Left renal pelvis (tissue), 4 donors: ENCODE measurements at places on chromosomes 6 and 20. TPM values are rescaled to one million over a fixed set of nuclear protein-coding genes. Genes with fewer than 3 reads are reported as not detected.

DNA sequence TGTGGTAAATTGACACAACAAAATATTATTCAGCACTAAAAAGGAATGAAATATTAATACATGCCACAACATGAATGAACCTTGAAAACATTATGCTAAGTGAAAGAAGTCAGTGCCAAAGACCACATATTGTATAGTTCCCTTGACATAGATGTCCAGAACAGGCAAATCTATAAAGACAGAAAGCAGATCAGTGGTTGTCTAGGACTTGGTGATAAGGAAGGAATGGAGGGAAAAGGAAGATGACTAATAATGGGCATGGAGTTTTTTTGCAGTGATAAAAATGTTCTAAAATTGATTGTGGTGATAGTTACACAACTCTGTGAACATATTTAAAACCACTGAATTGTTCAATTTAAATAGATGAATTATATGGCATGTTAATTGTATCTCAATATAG, 32.5 kb downstream of the TBX18 start:
- no peak for DNase-seq

- no peak for DNase-seq
Observed at GRCh38 chr20:41623625-41624375, 5.6 kb upstream of the CHD6 start.

- no peak for DNase-seq
Observed at GRCh38 chr20:38225900-38226263, 34.7 kb downstream of the KIAA1755 start.

DNA sequence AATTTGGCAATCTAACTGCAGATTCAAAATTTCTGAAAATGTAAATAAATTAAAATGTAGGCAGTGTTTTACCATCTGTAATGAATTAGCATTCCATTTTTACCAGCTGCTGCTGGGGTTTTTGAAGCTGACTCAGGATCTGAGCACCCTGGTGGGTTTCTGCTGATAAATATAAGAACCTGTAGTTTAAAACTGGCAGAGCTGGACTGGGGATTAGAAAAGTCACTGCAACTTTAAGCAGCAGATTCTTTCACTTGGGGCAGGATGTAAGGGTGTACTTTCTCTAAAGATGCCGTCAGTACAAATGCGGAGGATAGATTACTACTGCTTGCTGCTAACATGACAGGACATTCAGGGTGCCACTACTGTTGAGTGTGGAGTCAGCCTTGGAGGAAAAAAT, 341.8 kb downstream of the CDKAL1 start:
- no peak for DNase-seq

DNA sequence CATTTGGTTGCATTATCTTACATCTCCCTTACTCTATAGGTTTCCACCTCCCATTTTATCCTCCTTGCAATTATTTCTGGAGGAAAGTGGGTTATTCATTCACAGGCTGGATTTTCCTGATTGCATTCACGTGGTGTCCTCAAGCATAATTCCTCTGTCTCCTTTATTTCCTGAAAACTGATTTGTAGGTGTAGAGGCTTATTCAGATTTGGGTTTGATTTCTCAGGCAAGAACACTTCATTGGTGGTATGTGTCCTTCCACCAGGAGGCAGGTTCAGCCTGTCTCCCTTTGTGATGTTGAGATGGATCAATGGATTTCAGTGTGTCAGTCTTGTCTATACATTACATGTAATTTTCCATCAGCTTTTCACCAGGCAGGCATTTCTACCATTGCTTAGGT, 17.3 kb downstream of the DNPH1 start:
- DNase-seq: no peak

- no peak for DNase-seq
Observed at GRCh38 chr6:26064619-26065257, 22.5 kb upstream of the HFE start.

DNA sequence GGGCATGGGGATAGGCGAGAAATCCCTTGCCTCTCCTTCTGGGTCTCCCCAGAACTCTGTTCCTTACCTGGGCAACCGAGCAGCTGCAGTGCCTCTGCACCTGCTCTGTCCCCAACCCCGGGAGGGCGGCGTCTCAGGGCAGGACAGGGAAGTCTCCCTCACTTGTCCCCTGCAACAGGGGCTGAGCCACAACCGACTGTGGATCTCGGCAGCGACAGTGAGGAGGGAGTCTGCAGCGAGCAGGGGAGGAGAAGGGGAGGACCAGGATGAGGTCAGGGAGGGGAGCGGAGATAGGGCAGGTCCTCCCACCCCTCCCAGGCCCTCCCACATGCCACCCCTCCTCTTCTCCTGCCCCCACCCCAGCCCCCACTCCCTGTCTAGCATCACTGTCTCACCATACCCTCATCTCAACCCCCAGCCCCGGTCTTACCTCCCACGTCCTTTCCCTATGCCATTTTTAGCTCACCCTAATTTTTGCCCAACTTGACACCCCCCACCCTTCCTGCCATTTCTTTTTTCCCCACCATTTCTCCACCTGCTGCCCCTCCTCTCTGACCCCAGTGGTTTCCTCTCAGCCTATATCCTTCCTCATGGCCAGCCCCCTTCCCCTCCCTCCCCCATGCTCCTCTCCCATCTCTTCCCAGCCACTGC, at the start of gene TNXB:
Gene TNXB, minus strand, starts transcription at position 225 of the 651 bp plus-strand sequence. CDS start 11,140 bp downstream, outside the sequence.
- DNase-seq: no peak

DNA sequence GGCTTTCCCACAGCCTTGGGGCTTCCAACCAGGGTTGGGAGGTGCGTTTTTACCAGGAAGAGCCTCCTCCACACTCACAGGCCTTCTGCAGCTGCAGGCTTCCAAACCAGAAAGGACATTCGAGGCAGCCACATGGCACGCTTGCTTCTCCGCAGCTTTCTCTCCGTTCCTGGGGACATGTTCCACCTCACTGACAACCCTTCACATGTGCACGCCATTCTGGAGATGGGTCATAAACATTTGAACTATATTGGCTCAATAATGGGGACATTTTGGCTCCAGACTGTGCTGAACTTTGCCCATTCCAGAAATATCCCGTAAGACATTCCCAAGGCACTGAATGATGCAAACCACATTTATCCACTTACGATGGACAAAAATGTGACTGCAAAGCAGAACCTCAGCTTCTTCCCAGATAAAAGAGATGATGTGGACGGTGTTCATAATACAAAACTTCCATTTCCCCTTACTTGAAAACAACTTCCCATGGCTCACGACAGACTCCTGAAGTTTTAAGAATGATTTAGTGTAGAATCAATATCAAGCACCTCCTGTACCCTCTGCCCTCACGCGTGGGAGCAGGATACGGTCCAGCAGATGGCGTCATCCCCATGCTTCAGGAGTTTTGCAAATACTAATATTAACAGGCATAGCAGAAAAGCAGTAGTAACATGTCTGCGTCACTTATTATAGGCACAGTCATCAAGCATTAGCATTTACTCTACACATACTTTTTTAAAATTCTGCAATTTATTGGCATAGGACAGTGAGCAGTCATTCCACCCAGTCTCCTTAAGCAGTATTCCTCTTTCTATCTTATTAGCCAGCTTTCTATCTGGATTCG, 25.4 kb upstream of the FOXF2 start:
- no peak for DNase-seq

DNA sequence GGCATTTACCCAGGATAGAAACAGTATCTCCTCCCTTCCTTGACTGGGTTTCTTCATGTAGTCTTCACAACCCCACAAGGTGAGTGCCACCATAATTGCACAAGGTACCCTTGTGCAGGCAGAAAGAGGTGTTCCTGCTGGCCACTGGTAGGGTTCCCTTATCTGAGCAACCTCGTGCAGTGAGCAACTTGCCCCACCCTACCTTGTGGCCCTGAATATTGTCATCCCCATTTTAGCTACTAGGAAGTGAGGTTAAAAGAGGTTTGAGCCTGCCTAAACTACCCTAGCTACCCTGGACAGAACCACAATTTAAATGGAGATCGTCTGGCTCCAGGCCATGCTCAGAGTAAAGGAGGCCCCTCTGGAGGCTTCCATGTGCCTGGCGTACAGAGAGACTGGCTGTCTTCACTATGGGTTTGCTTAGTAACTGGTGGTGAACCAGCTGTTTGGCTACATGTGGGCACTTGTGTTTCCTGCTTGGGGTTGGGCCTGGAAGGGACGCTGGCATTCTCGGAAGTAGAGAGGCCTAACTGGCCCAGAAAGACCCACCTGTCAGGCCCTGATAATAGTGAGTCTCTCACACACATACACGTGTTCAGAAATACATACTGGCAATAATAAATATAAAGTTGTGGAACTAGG, 148.8 kb downstream of the LRFN2 start:
- no peak for DNase-seq

DNA sequence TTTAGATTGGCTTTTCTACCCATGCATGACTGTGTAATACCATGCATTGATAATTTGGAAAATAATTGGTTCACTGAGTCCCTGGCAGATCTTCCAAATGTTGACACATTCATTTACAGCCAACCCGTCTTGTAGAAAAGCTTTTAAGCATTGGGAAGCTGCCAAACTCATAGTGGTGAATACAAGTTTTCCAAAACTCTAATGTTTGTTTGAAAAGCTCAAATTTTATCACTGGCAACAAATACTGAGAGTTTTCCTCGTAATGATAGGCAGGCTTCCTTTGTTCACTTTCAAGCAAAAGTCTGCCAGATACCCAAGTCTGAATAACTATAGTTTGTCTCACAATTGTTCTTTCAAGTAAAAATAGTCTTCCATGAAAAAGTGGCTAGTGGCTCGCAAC, 143.0 kb downstream of the FIG4 start:
- DNase-seq: no peak

DNA sequence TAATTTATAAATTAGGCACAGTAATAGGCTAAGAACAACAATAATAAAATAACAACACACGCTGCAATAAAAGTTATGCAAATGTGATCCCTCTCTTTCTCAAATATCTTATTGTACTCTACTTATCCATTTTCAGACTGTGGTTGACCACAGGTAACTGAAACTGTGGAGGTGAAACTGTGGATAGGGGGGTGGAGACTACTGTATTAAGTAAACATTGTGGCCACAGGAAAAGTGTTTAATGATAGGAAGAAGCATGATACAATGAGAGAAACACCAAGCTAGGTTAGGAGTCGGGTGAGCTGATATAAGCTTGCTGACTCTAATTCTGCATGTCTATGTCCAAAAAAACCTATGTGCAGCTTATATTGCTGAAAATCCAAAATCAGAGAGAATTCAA, 23.0 kb downstream of the NHLRC1 start:
- no peak for DNase-seq

- DNase-seq: no peak
Observed at GRCh38 chr6:79077715-79078074, 359 bp downstream of the PHIP start.

DNA sequence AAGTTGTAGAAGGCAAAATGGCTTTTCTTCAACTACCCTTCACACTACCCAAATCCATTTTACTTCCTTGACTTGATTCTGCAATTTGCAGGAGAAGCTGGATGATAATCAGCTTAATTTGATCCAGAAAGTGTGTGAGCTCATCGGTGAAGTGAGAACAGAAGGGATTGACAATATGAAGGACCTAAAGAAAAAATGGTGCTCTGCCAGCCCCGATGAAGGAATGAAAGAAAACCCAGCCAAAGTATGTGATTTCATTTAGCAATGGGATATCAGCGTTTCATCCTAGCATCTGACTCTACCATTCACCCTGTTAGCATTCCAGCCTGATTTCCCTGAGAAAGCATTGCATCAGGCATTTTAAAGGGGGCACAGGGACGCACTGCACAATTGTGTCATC, 41.5 kb downstream of the CD164 start:
- DNase-seq: no peak

DNA sequence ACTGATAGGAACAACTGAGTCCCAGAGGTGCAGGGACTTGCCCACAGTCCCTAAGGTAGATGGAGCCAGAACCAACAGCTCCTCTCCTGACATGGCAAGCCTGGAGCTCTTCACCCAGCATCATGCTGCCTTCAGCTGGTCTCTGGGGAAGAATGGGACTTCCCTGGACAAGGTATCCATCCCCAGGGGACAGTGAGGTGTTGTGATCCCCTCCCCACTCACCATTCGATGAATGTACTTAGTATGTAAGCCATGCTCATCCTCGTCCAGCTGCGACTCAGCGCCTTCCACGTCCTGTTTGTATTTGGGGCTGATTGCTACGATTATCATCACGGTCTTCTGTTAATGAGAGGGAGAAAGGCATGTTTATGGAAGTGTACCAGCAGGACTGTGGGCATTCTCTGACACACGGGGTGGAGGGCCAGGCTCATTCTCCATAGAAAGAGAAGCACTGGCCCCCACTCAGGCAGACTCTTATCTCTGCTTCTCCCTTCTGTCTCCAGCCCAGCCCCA, 39.4 kb downstream of the TRAF3IP2 start:
- no peak for DNase-seq

- no peak for DNase-seq
Observed at GRCh38 chr6:5942591-5942990, 64.1 kb downstream of the NRN1 start.

DNA sequence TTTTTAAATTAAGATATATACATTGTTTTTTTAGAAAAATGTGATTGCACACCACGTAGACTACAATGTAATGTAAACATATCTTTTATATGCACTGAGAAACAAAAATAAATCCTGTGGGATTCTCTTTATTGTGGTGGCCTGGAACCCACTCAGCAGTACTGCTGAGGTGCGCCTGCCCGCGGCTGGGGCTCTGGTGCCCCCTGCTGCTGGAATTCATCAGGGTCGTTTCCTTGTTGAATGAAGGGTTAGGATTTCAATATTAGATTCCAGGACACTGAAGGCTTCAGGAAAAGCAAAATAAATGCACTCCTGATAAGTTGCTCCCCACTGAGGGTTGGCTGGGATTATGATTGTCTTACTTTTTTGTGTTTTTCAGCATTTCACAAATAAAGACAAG, 175.8 kb upstream of the GGTLC1 start:
- DNase-seq: no peak

DNA sequence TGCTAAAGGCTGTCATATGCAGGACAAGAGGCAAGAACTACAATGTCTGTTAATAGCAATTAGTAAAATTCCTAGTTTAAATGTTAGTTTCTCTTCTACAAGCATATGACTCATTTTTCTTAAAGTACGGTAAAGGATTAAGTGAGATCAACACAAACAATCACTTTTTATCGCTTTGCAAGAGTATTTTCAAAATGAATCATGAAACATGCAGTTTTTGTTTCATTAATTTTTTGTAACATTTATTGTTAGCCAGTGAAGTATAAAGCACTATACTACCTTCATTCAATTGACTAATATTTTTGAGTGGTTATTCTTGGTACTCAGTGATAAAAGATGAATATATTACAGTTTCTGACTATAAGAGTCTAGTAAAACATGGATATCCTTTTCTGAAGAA, 138.6 kb downstream of the AHI1 start:
- no peak for DNase-seq

- DNase-seq: no peak
Observed at GRCh38 chr6:37731888-37732287, 34.2 kb upstream of the MDGA1 start.

RAD21L1 gene
- not detected for polyA plus RNA-seq

TSBP1 gene
- not detected for polyA plus RNA-seq

POU5F1 gene
- 1.4 TPM for polyA plus RNA-seq

ENTPD6 gene
- polyA plus RNA-seq: 28.0 TPM

TP53TG5 gene
- polyA plus RNA-seq: 1.8 TPM

SIRPD gene
- not detected for polyA plus RNA-seq

CST11 gene
- polyA plus RNA-seq: not detected

HSPA1L gene
- polyA plus RNA-seq: 4.0 TPM

RNGTT gene
- 16.0 TPM for polyA plus RNA-seq

NDUFAF5 gene
- 32.7 TPM for polyA plus RNA-seq

SLC35D3 gene
- 0.07 TPM for polyA plus RNA-seq

PAX1 gene
- 3.0 TPM for polyA plus RNA-seq

TULP1 gene
- polyA plus RNA-seq: 3.0 TPM
